ENCODE measurements at places on chromosomes 13 and 19. TPM values are rescaled to one million over a fixed set of nuclear protein-coding genes. Genes with fewer than 3 reads are reported as not detected.

Gene RNASEH2A
- 51.0 TPM for total RNA-seq

Gene MAN2B1
- total RNA-seq: 59.0 TPM

Gene CDX2
- total RNA-seq: not detected

Gene ZNF829
- 1.7 TPM for total RNA-seq

Gene SHISA2
- 7.2 TPM for total RNA-seq

Gene CHAMP1
- 16.3 TPM for total RNA-seq

Gene ZFR2
- total RNA-seq: not detected

Gene HS6ST3
- not detected for total RNA-seq

Gene PLVAP
- total RNA-seq: not detected

Gene TYROBP
- total RNA-seq: not detected

Gene TEX29
- total RNA-seq: not detected

Gene ERCC1
- total RNA-seq: 217 TPM

Gene ZNF415
- total RNA-seq: 1.0 TPM

Gene SMAD9
- total RNA-seq: 0.39 TPM

Gene RAB20
- total RNA-seq: 4.0 TPM

Gene ZNF442
- 2.9 TPM for total RNA-seq

Gene PDX1
- total RNA-seq: not detected

Gene LRG1
- not detected for total RNA-seq

Gene FFAR2
- total RNA-seq: not detected

Gene ZGLP1
- total RNA-seq: 1.5 TPM

Gene GALP
- total RNA-seq: not detected

Gene CD33
- not detected for total RNA-seq

Gene PRR12
- 6.0 TPM for total RNA-seq

All from hair follicular keratinocyte (primary cell).